Small intestine (tissue), 16 donors: ENCODE measurements at places on chromosomes 2 and 18. TPM values are rescaled to one million over a fixed set of nuclear protein-coding genes. Genes with fewer than 3 reads are reported as not detected.

Gene UXS1
- 5.6 TPM for polyA plus RNA-seq

Gene TMEM169
- polyA plus RNA-seq = 0.67 TPM

GRCh38 chr2:97752342-97753334, 39.3 kb downstream of the ZAP70 start:
- no peaks in the 10 kb centered on the region for H3K4me1 ChIP-seq
- H3K27me3 ChIP-seq = no peaks in the 10 kb centered on the region
- H3K27ac ChIP-seq = no peak overlapping the region
- H3K4me3 ChIP-seq = no peak overlapping the region
- DNase-seq = no peak
- peaks cover 22% of the 10 kb centered on the region for H3K36me3 ChIP-seq

DNA sequence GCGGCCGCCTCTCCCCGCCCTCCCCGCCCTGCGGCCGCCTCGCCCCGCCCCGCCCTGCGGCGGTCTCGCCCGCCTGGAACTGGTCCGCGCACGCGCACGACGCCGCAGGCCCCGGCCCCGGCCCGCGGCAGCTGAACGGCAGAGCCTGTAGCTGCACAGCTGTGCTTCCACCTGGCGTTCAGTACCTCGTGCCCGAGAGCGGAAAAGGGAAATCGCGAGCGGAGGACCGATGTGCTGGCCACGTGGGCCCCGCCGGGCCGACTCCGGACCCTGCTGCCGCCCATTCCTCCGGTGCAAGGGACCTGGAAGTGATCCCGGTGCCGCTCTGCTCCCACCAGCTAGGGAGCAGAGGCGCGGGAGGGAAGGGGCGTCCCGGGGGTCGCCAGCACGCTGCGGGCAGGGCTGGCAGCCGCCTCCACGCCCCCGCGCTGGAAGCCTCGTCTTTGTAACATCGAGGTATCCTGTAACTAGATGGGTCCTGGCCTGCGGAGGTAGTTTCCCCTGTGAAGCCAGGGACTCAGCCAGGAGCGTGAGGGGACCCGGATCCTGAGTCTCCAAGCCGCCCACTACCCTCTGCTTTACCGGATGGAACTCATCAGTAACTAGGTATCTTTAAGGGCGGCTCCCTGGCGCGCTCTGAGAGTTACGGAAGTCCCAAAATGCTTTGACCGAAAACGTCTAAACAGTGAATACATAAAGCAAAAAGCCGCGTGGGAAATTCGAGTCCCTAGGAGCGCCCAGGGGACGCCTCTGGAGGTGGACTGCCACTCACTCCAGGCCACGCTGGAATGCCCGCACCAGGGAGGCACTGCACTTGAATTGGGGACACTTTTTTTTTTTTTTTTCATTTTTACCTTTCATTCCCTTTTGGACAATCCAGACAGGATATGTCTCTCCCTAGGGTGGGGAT, 704 bp upstream of the ODC1 start:
- H3K4me3 ChIP-seq = peak overlapping the region; percentile 67
- peaks cover 3% of the 10 kb centered on the region for H3K4me1 ChIP-seq
- H3K27me3 ChIP-seq = no peaks in the 10 kb centered on the region
- DNase-seq = peak; percentile 42

Gene ALLC
- not detected for polyA plus RNA-seq

DNA sequence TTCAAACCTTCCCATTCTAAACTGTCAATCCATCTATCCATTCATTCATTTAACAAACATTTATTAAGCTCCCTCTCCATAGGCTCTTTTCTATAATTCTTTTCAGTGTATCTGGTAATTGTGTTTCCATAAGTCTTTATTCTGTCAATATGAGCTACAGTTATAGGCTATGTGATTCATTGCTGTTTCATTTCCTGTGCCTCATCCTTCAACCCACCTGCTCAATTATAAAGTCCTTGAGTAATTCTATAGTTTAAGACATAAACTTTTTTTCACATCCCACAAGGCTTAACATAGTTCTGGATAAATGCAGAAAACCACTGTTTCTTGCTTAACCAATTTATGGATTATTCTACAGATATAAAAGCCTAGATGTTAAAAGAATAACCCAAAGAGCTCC, 84.2 kb upstream of the PIK3C3 start:
- no peak overlapping the region for H3K27ac ChIP-seq
- H3K4me3 ChIP-seq = no peak overlapping the region
- no peaks in the 10 kb centered on the region for H3K27me3 ChIP-seq
- no peaks in the 10 kb centered on the region for H3K4me1 ChIP-seq

Gene NETO1
- not detected for polyA plus RNA-seq

GRCh38 chr2:69453475-69454129, 16.4 kb upstream of the NFU1 start:
- no peak for DNase-seq
- H3K27ac ChIP-seq = no peak overlapping the region
- no peaks in the 10 kb centered on the region for H3K4me1 ChIP-seq
- H3K36me3 ChIP-seq = no peaks in the 10 kb centered on the region

Gene AMER3
- polyA plus RNA-seq = not detected

- H3K36me3 ChIP-seq = no peaks in the 10 kb centered on the region
- no peak overlapping the region for H3K4me3 ChIP-seq
- DNase-seq = no peak
These were observed 50.9 kb downstream of the ARHGEF4 start for GRCh38 chr2:130887643-130888042.

DNA sequence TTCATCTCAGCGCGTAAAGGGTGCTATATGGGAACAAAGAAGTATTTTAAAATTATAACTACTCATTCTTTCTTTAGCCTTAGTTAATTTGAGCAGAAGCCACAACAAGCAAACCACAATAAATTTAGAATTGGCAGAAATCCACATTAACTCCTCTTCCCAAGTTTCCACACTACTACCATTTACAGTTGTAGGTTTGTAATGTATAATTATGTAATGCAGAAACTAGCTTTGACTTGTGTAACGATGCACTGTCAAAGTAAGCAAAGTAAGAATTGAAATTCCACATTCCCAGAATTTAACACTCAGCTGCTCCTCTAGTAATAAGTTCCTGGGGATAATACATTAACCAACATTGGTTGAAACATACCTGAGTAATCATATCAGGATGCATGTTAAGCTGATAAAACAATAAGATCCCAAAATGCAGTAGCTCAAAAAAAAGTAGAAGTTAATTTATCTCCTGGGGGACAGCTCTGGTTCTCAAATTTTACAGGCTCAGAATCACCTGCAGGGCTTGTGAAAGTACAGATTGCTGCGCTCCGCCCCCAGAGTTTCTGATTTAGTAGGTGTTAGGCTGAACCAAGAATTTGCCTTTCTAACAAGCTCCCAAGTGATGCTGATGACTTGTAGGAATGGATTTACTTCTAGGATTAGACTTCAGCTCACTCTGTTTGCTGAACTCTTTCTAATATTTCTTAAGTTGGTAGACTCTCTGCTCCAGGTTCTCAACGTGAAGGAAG, 9.9 kb downstream of the GRP start:
- no peaks in the 10 kb centered on the region for H3K36me3 ChIP-seq
- H3K27me3 ChIP-seq = no peaks in the 10 kb centered on the region
- no peak overlapping the region for H3K27ac ChIP-seq

Gene SLC9A2
- polyA plus RNA-seq = 1.9 TPM

Gene MRO
- 6.2 TPM for polyA plus RNA-seq

- H3K4me1 ChIP-seq = peaks cover 45% of the 10 kb centered on the region
- DNase-seq = peak; percentile 67
- peaks cover 10% of the 10 kb centered on the region for H3K36me3 ChIP-seq
- H3K27ac ChIP-seq = peak overlapping the region; percentile 89
- H3K27me3 ChIP-seq = no peaks in the 10 kb centered on the region
These were observed 113.7 kb downstream of the SPTBN1 start for GRCh38 chr2:54569745-54570301.

Gene KLF11
- polyA plus RNA-seq = 11.3 TPM

Gene FOXI3
- polyA plus RNA-seq = not detected

GRCh38 chr2:25672494-25673299, 680 bp downstream of the DTNB start:
- no peak overlapping the region for H3K27ac ChIP-seq
- H3K27me3 ChIP-seq = no peaks in the 10 kb centered on the region
- no peaks in the 10 kb centered on the region for H3K36me3 ChIP-seq
- H3K4me3 ChIP-seq = peak overlapping the region; percentile 77
- peaks cover 4% of the 10 kb centered on the region for H3K4me1 ChIP-seq

DNA sequence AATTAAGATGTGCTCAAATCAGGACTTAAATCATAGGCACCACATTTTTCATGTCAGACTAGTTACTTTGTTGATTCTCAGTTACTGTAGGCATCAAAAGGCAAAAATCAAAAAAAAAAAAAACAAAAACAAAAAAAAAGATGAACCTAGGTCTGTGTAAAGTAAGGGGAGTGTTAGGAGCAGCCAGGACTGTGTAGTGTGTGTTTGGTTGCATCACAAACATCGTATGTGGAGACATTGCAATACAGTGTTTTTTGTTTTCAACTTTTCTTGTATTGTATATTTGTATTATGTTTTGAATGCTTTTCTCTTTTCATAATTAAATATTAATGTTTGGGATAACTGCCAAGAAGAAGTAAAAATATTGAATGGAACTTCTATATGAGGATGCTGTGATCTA, 82.1 kb downstream of the ACSL3 start:
- no peak for DNase-seq
- H3K27ac ChIP-seq = no peak overlapping the region
- H3K4me3 ChIP-seq = no peak overlapping the region
- peaks cover 4% of the 10 kb centered on the region for H3K36me3 ChIP-seq

- no peaks in the 10 kb centered on the region for H3K27me3 ChIP-seq
- no peak overlapping the region for H3K27ac ChIP-seq
- no peaks in the 10 kb centered on the region for H3K36me3 ChIP-seq
- peak; percentile 37 for DNase-seq
- H3K4me1 ChIP-seq = no peaks in the 10 kb centered on the region
These were observed 282.9 kb upstream of the TNP1 start for GRCh38 chr2:217142649-217143266.

- H3K27me3 ChIP-seq = no peaks in the 10 kb centered on the region
- no peaks in the 10 kb centered on the region for H3K36me3 ChIP-seq
- no peak for DNase-seq
- H3K4me1 ChIP-seq = no peaks in the 10 kb centered on the region
- H3K27ac ChIP-seq = no peak overlapping the region
These were observed 13.4 kb downstream of the PPP1R1C start for GRCh38 chr2:181998891-181999654.

Gene FARSB
- polyA plus RNA-seq = 20.0 TPM

Gene CPLX4
- polyA plus RNA-seq = not detected

DNA sequence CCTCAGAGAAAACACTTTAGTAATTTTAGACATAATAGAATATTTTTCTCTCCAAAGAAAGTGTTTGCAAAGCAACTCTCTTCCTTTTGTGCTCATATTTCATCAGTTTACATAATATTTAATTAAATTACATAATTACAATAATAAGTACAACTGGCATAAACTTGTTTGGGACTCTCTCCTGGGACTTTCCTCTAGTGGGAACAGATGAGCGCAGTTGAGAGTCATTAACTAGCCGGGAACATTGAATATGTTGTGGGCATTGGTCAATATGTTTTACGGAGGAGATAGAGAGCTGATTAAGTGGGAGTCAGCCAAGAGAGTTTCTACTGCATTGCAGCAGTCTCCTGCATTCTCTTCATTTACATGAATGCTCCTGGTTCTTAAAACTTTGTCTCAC, 607.7 kb downstream of the ARHGAP15 start:
- no peaks in the 10 kb centered on the region for H3K27me3 ChIP-seq
- H3K4me1 ChIP-seq = no peaks in the 10 kb centered on the region
- no peak overlapping the region for H3K27ac ChIP-seq
- no peaks in the 10 kb centered on the region for H3K36me3 ChIP-seq
- DNase-seq = no peak
- H3K4me3 ChIP-seq = no peak overlapping the region

Gene RAD51AP2
- polyA plus RNA-seq = not detected

DNA sequence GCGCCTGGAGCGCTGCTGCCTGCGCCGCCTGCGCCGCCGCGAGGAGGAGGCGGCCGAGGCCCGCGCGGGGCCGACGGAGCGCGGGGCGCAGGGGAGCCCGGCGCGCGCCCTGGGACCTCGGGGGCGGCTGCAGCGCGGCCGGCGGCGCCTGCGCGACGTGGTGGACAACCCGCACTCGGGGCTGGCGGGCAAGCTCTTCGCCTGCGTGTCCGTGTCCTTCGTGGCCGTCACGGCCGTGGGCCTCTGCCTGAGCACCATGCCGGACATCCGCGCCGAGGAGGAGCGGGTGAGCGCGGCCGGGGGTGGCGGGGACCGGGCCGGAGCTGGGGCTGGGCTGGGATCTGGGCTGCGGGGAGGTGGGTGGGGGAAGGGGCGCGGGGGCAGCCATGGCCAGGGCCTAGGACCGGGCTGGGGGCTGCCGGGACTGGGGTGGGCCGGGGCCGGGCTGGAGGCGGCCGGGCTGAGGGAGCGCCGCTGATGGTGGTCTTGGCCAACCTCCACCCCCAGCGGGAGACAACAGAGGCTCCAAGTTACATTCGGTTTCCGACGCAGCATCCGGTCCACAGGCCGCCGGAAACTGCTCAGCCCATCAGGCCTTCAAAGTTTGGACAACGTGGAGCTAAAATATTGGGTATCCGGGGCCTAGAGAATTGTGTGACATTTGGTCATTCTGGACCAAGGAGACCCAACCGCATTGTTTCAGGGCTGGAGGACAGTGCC, 66.4 kb downstream of the KCNG2 start:
- DNase-seq = no peak
- no peaks in the 10 kb centered on the region for H3K27me3 ChIP-seq
- H3K4me3 ChIP-seq = no peak overlapping the region
- no peak overlapping the region for H3K27ac ChIP-seq
- no peaks in the 10 kb centered on the region for H3K36me3 ChIP-seq

Gene CD8A
- 1.8 TPM for polyA plus RNA-seq

DNA sequence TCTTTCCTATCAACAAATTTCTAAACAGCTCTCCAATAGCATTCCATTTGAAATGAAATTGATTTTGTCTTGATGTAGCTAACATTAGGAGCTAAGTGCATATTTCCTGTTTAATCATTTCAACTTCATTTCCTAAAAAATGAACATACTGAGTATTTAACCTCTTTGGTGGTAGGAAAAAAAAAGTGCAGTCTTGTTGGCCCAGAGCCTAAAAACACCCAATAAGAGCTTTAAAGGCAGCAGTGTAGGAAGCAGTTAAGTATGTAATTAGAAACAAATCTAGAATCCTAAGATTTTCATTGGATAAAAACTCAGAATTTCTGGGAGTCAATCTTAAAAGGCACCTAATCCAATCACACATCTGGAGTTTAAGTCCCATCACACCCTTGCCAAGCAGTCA, 71.0 kb upstream of the RBMS1 start:
- H3K27me3 ChIP-seq = no peaks in the 10 kb centered on the region
- DNase-seq = no peak
- no peak overlapping the region for H3K4me3 ChIP-seq
- H3K4me1 ChIP-seq = no peaks in the 10 kb centered on the region
- H3K27ac ChIP-seq = no peak overlapping the region

- no peak for DNase-seq
- H3K4me1 ChIP-seq = no peaks in the 10 kb centered on the region
- no peak overlapping the region for H3K4me3 ChIP-seq
- no peaks in the 10 kb centered on the region for H3K36me3 ChIP-seq
These were observed 30.1 kb downstream of the RBKS start for GRCh38 chr2:27860111-27860510.

DNA sequence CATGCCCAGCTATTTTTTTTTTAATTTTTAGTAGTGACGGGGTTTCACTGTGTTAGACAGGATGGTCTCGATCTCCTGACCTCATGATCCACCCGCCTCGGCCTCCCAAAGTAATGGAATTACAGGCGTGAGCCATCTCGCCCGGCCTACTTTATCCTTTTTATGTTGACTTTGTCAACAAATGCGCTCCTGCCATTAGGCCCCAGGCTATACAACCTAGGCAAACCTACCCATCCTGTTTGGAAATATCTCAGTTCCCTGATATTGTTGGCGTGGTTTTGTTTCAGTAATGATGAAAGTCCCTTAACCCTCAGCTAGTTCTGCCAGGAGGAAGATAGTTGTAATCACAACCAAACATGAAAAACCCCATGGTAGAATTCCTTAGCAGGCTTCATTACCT, 249.4 kb upstream of the SOX11 start:
- H3K36me3 ChIP-seq = no peaks in the 10 kb centered on the region
- no peak overlapping the region for H3K4me3 ChIP-seq
- DNase-seq = no peak
- H3K27me3 ChIP-seq = no peaks in the 10 kb centered on the region

Gene HOXD11
- not detected for polyA plus RNA-seq

Gene BMP10
- polyA plus RNA-seq = not detected
